Naive thymus-derived CD8-positive, alpha-beta T cell (primary cell): ENCODE measurements at places on chromosomes 4 and X. TPM values are rescaled to one million over a fixed set of nuclear protein-coding genes. Genes with fewer than 3 reads are reported as not detected.

DNA sequence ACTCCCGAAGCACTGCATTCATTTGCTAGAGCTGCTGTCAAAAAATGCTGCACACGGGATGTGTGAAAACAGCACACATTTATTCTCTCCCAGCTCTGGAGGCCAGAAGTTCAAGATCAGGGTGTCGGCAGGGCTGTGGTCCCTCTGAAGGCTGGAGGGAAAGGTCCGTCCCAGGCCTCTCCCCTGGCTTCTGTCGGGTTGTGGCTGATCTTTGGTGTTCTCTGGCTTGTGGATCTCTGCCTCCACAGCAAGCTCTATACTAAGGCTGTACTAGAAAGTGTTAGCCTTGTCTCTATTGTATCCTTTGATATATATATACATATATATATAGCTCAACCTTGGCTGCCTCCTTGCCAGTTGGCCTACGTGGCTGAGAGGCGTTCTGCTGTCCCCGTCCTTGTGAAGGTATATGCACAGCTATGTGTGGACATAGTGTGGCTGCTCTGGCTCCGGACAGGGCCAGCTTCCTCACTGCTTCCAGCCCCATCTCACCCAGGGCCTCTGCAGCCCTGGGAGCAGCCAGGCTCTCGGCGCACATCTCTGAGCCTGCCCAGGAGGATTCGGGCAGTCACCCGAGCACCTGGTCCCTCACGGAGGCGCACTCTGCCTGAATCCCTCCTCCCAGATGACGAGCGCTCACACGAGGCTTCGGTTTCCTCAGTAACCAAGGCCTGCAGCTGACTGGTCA is 15.0 kb upstream of the DUSP9 start:
- H3K27ac ChIP-seq = no peak overlapping the region
- no peak for DNase-seq
- no peaks in the 10 kb centered on the region for H3K4me1 ChIP-seq
- no peak overlapping the region for H3K4me3 ChIP-seq
- H3K27me3 ChIP-seq = peaks cover 10% of the 10 kb centered on the region

The PLAC1 gene
- total RNA-seq = not detected

The TSPYL2 gene
- total RNA-seq = 174 TPM

- no peak overlapping the region for H3K27ac ChIP-seq
- no peak for DNase-seq
- no peak overlapping the region for H3K4me3 ChIP-seq
- H3K27me3 ChIP-seq = no peaks in the 10 kb centered on the region
Observed at GRCh38 chr4:60865273-60865672, 334.9 kb upstream of the ADGRL3 start.

DNA sequence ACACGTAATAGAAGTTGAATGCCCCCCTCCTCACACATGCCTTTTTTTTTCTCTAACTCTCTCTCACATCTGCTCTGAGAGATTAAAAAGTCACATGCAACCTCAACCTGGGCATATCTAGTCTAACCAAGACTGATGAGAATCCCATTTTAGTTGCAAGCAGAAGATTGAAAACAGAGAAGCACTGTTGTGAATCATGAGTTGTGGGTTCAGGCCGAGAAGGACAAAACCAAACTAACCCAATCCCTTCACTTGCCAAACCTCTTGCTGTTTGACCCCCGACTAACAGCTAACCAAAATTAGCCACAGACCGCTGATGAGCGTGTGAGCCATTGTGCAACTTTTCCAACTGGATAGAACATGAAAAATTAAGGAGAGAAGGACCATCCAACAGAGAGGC is 31.8 kb downstream of the CXCL1 start:
- no peaks in the 10 kb centered on the region for H3K36me3 ChIP-seq
- no peak overlapping the region for H3K4me3 ChIP-seq
- no peak overlapping the region for H3K27ac ChIP-seq
- no peaks in the 10 kb centered on the region for H3K4me1 ChIP-seq
